ENCODE measurements at places on chromosomes 3 and 15.

- no peak for DNase-seq
These were observed 92.2 kb upstream of the RAP2B start for GRCh38 chr3:153069598-153070510.

DNA sequence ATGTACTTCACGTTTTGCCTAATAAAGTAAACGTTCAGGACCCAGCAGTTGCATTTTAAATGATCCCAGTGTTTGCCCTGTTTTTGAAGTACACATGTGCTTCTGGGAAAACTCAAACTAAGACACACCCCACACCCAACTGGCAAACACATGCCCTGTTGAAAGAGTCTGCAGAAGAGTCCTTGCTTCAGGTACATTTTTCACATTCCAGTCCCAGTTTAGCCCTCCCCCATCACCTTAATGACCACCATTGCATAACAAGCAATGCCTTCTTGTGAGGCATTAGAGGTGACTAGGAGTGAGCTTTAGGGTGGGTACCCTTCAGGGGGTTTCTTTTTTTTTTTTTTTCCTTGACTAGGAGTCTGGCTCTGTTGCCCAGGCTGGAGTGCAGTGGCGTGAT is 322.3 kb downstream of the CNTN4 start:
- no peak for DNase-seq

DNA sequence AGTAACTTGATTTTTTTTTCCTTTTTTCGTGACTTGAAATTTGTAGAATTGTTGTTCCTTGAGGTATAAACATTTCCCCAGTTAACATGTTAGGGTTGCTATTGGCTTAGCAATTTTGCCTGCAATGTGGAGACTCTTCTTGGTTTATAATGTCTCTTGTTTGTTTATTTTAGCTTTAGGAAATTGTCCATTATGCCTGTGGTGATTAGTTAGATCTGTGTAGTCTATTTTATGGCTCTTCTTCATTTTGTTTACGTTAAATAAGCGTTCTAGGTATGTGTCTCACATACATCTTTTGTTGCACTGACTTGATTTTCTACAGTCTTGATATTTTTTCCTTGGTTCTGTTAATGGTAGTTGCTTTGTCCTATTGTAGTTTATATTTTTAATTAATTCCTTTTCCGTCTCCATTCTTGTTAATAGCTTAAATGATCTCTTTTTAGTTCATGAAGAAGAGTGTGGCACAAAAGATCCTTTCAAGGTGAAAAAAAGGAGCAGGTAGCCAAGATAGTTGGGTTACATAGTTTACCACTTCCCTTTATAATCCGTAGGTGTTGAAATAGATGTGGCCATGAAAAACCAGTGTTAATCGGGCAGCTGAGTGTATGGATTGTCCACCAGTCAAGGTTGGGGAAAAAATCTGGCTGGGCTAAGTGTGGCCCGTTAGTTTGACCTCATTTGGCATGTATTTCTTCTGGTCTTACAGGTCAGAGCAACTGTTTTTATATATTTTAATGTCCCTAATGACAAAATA is 12.1 kb downstream of the IQGAP1 start:
- DNase-seq: no peak

- no peak for DNase-seq
These were observed 25.1 kb upstream of the ETV5 start for GRCh38 chr3:186133980-186134379.

GRCh38 chr15:47384341-47384740 is 333.0 kb upstream of the SEMA6D start:
- DNase-seq: no peak

Data from NAMALWA (cell line).